ENCODE measurements at places on chromosomes 12 and 14.

GRCh38 chr14:39827901-39828655, 395.8 kb upstream of the FBXO33 start:
- no peak for DNase-seq

DNA sequence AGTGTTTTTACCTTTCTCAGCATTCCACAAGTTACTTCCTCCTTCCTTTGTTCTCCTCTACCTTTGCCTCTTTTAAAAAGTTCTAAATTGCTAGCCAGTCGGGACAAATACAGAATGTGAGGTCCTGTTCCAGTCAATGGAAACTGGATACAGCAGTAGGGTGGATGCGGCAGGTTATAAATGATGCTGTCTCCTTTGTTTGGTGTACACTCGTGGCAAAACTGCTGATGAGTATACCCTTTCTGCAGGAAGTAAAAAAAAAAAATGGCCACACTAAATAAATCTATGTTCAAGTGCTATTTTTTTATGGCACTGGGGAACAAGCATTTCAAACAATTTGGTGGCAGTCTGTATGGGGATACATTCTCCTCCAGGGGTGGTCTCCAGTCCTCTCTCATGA, 27.5 kb downstream of the KLRK1 start:
- no peak for DNase-seq

GRCh38 chr12:23352670-23353069, 596.8 kb downstream of the SOX5 start:
- no peak for DNase-seq

GRCh38 chr12:85155791-85156190, 119.6 kb downstream of the LRRIQ1 start:
- DNase-seq: no peak

DNA sequence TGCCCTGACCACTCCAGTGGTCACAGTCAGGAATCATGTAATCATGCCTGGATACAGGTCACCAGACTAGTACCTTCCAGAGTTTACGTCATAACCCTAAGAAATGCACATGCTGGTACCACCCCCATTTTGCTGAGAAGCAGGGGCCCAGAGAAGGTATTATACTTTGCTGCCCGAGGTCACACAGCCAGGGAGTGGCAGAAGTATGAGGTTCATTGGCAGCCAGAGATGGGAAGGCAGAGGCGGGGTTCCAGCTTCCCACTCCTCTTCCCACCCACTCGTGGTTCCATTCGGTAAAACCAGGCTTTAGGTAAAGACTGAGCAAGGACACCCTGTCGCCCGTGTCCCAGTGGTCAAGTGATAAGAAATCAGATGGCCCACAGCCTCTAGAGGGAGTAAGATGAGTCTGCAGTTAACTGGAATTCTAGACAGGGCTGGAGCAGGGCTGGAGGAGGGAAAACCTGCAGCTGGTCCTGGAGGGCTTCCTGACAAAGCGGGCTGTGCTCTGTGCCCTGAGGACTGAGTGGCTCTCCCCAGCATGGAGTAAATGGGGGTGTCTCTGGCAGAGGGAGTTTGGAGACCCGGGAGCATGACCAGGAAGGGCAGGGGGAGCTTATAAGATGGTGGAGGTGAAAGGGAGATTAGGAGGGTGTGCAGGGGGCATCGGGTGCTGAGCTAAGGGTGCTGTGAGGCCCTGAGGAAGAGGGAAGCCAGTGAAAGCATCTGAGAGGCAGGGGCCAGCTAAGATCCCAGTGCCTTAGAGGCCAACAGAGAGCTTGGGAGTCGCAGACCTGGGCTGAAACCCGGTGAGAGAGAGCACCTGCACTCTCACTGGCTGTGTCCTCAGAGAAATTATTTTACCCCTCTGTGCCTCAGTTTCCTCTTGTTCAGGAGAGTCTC, 5.7 kb downstream of the FAM222A start:
- DNase-seq: no peak

GRCh38 chr12:62642486-62642885, 175.9 kb downstream of the MON2 start:
- no peak for DNase-seq

GRCh38 chr14:34336501-34336900, 125.5 kb downstream of the SPTSSA start:
- no peak for DNase-seq

All from stimulated activated CD8-positive, alpha-beta memory T cell treated with anti-CD3 and anti-CD28 coated beads, Interleukin-4, amount 100 ng/mL, for 4 hours (primary cell).